ENCODE measurements at places on chromosomes 16 and 17.
A peak's percentile ranks its signal among the peaks of the same experiment; 100 is the strongest.

DNA sequence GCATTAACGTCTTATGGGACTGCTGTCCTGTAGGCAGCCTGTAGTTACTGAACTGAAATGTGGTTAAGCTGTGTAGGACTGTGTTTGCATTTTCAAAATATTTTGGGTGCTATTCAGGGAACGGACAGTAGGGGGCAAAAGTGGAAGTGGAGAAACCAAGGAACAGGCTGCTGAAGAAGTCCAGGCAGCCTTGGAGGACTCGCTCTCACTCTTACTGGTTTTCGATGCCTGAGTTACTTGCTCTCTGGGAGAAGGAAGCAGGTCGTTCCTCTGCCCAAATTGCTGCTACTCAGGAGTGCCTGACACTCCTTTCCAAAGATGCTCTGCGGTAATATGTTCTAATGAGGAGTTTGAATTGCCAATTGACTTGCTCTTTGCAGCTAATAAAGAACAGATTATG lies 64.5 kb upstream of the RBFOX1 start:
- no peak for DNase-seq

- DNase-seq, result no peak
Observed at GRCh38 chr17:10428781-10429180, 7.0 kb upstream of the MYH8 start.

DNA sequence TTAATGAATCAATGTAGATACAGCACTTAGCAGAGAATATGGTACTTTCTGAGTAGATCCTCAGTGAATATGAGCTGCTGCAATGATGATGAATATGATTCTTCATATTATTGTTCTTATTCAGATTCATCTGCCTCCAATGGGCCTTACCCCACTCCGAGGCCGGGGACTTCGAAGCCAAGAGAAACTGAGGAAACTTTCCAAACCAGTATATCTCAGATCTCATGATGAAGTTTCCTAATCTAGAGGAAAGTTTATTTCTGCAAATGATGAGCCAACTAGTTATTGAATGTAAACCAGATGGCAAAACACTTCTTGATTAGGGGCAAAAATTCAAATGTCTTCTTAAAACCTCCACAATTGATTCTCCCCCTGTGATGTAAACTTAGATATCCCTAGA lies 23.3 kb downstream of the LYRM1 start:
- DNase-seq, result no peak

DNA sequence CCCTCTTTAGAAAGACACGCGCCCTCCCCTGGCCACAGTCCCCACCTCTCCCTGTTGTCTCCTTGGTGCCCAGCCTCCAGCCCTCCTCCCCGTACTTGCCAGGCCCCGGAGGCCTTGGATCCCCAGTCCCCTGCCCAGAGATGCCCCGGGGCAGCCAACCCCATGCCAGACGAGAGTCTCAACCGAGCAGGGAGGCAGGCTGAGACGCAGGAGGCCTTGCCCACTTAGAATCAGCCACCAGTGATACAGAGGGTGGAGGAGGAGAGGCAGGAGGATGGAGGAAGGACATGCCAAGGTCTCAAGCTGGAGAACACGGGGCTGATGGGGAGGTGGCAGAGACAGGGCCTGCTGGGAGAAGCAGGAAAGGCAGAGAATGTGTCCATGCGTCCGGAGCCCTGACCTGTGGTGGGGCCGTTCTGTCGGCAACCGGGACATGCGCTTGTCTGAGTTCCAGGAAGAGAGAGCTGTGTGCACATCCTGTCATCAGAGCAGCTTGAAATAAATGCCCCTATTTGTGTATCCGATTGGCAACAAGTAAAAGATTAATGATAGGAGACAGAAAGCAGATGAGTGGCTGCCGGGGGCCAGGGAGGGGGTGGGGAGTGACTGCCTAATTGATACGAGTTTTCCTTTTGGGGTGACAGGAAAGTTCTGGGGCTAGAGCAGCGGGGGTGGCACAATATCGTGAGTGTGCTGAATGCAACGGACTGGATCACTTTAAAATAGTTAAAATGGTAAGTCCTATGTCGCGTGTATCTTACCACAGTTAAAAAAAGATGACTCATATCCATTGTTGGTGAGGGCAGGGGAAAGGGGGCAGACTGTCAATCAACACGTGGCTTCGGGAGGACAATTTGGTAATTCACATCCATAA lies 44.7 kb upstream of the MEAK7 start:
- peak; percentile 27 for DNase-seq

- DNase-seq, result no peak
Observed at GRCh38 chr16:70393662-70394061, 45.2 kb downstream of the ST3GAL2 start.

- DNase-seq, result no peak
Observed at GRCh38 chr16:17780181-17780580, 309.4 kb upstream of the XYLT1 start.

- no peak for DNase-seq
Observed at GRCh38 chr17:58680038-58680369, 11.8 kb downstream of the TEX14 start.

DNA sequence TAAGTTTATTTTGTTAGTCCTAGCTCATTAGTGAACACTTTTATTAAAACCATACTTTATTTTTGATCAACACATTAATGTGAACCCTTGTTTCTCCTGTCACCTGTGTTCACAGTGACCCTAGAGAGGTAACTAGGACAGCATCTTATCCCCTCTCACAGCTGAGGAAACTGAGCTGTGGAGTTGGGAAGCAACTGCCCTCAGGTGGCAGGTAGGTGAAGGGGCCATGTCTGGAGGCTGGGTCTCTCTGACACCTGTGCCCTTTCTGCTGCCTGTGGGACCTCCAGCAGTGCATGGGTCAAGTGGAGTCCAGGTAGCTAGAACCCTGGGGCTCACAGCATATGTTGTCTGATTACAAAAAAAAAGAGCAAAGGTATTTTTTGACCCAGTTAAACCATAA lies 22.9 kb upstream of the SLC12A3 start:
- no peak for DNase-seq

DNA sequence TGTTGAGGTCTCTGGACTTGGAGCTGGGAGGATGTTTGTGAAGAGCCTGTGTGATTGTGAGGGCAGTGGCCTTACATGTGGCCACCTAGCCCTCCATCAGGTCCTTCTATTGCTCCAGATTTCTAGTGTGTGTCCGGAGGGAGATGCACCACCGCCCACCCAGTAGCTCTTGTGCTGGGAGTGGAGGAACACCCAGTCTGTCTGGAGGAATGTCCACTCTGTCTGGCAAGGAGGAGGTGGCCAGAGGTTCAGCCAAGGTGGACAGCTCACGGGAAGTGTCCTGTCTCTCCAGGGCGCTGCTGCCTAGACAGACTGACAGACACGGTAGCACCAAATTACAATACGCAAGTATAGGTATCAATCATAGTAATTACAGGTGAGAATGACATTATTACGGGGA lies 10.6 kb downstream of the RPTOR start:
- no peak for DNase-seq

DNA sequence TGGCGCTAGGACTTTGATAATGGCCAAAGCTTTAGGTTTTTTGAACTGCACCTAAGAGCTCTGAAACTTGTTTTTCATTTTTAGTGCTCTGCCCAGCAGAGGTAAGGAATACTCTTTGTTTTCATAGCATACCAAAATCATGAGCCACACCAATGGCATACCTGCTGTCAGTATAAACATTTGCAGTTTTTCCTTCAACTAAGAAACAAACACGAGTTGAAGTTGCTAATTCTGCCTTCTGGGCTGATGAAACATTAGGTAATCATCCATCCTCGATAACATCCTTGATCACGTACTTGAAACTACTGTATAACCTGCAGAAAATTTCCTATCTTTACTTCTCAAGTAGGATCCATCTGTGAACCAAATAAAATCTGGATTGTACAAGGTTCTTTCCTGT lies 20.6 kb upstream of the B4GALNT2 start:
- no peak for DNase-seq

DNA sequence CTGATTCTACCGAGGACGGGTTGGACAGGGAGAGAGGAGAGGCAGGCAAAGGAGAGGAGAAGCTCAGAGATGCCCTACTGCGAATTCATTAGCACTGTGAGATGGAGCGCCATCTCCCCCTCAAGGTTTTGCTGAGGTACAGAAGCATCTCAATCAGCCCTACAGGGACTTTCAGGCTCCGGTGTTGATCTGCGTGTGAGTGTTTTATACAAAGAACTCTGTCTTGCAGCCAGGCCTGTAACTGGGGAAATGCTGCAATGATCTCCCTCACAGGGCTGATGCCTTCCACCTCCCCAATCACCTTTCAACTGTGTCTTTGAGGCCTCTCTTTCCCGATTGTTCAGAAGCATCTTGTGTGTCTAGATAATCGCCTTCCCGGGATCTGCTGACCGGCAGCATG lies 74.8 kb downstream of the IRX6 start:
- no peak for DNase-seq

DNA sequence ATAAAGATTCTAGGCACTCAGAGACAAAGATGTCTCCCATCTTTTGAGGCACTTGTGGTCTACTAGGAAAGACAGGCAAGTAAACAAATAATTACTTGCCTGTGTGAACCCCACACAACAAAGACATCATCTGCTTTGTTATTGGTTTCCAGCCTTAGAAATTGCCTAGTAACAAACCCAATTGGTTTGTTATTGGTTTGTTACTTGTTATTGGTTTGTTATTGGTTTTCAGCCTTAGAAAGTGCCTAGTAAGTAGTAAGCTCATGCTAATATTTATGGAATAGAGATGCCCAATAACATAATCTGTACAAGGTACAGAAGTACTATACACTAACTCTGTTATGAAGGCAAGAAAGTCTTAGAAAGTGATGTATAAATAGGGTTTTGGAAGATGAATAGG lies 67.1 kb downstream of the ASIC2 start:
- DNase-seq, result no peak

GRCh38 chr16:7513429-7513828 lies 180.8 kb downstream of the RBFOX1 start:
- no peak for DNase-seq

GRCh38 chr17:55743103-55743679 lies 7.7 kb upstream of the PCTP start:
- no peak for DNase-seq

GRCh38 chr17:50260501-50260911 lies 13.8 kb upstream of the TMEM92 start:
- DNase-seq, result no peak

DNA sequence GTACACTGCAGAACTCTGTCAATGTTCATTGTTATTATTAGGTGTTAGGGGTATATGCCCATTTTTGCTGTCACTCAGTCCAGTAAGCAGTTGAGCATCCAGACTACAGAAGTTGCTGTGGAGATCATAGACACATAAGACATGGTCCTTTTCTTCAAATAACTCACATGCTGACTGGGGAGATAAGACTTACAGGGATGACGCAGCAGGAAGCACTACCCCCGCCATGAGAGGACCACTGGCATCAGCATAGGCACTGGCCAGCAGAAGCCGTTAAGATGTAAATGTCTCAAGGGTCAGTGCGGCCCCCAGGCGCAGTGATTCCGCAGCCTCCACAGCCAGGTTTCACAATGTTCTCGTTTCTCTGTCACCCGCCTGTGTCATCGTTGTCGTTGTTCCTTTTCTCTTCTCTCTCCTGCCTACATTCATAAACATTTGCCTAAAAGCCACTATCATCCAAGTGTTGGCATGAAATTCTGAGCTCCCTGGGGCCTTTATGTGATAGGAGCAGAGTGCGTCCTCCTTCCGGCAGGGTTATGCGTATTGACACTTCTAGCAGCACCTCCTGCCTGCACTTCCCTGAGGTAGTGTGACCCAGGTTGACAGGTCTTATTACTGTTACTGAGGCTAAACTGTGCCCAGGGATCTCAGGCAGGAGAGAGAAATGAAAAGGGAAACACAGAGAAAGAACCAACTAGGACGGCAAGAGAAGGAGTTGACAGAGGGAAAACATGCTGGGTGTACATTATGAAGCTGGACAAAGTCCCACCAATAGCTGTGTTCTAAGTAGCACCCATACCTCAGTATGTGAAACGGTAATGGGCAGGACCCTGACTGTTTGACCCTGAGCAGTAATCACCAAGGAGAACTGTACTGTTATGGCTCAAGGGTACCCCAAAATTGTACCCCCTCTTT lies 17.9 kb downstream of the TANGO6 start:
- no peak for DNase-seq

DNA sequence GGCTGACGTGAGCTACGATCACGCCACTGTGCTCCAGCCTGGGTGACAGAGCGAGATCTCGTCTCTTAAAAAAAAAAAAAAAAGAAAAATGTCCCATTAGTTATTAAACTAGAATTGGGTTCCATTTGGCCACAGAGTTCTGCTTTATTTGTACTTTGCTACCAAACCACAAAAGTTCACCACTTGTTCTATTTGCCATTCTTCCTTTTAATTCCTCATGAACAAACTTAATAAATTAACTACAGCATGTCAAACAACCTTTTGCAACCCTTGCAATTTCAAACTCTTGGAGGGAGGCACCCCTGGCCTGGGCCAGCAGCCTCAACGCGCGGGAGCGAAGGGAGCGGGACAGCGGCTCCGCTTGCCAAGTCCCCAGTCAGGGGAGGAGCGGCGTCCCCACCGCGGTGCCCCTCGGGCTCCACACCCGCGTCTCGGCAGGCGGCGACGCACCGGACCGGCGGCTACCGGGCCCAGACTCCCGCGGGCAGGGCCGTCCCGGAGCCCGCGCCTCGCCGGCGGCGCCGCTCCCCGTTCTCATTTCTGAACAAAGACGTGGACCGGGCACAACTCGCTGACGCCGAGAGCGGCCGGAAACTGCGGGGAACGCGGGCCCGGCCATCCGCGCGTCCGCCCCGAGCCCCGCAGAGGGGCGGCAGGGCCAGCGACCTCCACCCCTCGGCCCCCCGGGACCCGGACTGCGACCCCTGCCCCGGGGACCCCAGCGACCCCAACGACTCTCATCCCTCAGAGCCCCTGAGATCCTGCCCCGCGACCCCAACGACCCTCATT lies 775 bp downstream of the CYTH1 start:
- no peak for DNase-seq

- no peak for DNase-seq
Observed at GRCh38 chr16:88373927-88374492, 8.7 kb upstream of the ZNF469 start.

DNA sequence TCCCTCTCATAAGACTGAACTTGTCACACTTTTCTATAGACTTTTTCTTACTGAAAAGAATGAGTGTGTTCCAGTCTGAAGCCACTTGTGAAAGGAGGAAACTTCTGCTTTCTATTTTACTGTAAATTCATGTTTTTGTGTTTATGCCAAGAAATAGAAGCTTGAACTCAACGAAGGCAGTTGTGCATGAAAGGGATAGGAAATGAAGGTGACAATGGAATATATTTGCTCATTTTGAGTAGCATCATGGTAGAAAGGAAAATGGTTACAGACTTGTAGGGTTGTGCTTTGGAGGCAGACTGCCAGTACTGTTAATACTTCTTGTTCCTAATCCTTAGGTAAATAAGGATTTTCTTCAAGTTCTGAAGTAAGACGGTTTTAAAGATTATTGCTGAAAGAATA lies 8.1 kb downstream of the CLTC start:
- no peak for DNase-seq

GRCh38 chr17:66165537-66166123 lies 26.3 kb downstream of the CEP112 start:
- no peak for DNase-seq

DNA sequence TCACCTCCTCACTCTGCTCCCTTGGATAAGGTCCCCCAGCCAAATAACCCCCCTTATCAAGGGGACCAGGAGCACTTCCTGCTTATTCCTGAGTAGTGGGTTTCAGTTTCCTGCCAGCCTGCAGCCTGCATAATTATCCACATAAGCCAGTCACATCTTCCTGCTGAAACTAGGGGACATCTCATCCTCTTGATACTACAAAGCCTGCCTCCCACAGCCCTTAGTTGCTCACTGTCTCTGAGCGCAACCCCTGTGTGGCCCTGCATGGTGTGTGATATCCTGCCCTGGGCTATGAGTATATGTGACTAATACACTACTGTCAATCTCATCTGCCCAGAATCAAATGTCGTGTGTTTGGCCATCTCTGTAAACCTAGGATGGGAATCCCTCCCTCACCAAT lies 8.0 kb upstream of the XYLT2 start:
- DNase-seq, result no peak

All from stimulated activated CD4-positive, alpha-beta T cell treated with anti-CD3 and anti-CD28 coated beads, Interleukin-15, amount 100 ng/mL, for 48 hours (primary cell).